ENCODE measurements at places on chromosomes 3 and 15.

- DNase-seq = no peak
Measured at GRCh38 chr15:48481802-48482201, 150.6 kb downstream of the DUT start.

- no peak for DNase-seq
Measured at GRCh38 chr3:61819861-61820260, 258.5 kb downstream of the PTPRG start.

DNA sequence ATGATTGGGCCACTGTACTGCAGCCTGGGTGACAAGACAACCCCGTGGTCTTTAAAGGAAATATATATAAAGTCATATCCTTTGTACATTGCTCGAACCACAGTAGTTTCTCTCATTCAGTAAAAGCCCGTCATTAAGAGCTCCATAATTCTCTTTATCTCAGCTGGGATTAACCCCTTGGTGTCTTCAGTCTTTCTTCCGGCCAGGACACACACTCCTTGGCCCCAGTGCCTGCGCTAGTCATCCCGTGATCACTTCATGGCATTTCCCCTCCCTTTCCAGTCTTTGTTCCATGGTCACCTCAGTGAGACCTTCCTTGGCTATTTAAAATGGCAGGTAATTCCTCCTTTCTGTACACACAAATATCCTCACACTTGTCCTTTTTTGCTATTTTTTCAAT, 3.3 kb downstream of the RPL35A start:
- no peak for DNase-seq

DNA sequence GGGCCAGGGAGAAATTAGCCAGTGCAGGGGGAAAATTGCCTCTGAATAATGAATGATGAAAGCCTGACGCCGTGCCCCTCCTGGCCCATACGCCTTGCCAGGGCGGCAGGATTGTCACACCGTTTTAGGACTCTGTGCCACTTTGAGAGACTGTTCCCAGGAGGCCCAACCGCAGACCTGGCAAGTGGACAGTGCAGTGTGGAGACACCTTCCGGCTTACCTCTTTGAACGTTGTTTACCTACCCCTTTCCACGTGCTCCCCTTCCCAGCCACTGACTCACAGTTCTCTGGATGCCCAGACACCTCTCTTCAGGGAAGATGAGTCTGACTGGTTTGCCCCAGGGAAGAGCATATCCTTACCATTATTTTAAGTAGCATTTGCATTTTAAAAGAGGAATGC, 84.0 kb upstream of the PXYLP1 start:
- DNase-seq = no peak

DNA sequence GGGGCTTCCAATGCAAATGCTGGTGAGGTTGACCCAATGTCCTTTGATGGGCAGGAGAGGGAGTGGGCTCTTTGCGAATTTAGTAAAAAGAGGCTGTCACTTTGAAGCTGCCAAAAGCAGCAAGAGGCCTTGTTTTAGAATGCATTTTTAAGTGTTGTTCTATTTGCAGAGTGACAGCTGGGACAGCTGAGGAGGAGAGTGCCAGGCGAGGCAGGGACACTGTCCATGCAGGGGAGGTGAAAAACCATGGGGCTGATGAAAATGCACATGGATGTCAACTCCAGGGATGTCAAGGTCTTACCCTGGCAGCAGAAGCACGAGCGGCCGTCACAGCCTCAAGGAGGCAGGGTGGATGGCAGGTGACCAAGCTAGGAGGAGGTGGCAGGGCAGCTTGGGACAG, 279.8 kb downstream of the ADAMTS17 start:
- DNase-seq = no peak

DNA sequence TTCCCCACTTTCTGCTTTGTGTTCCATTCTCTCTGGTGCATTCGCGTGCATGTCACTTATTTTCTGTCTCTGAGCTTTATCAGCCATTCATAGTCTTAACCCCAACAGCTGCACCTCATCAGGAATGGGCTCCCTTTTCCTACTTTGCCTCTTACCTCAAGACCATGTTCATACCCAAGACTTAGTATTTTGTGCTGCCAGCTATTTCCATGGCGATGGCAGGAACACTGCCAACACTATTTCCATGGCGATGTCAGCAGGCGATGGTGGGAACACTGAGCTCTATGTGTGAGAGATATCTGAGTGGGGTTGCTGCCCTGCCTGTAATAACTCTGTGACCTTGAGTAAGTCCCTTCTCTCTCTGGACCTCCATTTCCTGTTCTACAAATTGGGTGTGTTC, 5.5 kb downstream of the ZNF35 start:
- DNase-seq = no peak

DNA sequence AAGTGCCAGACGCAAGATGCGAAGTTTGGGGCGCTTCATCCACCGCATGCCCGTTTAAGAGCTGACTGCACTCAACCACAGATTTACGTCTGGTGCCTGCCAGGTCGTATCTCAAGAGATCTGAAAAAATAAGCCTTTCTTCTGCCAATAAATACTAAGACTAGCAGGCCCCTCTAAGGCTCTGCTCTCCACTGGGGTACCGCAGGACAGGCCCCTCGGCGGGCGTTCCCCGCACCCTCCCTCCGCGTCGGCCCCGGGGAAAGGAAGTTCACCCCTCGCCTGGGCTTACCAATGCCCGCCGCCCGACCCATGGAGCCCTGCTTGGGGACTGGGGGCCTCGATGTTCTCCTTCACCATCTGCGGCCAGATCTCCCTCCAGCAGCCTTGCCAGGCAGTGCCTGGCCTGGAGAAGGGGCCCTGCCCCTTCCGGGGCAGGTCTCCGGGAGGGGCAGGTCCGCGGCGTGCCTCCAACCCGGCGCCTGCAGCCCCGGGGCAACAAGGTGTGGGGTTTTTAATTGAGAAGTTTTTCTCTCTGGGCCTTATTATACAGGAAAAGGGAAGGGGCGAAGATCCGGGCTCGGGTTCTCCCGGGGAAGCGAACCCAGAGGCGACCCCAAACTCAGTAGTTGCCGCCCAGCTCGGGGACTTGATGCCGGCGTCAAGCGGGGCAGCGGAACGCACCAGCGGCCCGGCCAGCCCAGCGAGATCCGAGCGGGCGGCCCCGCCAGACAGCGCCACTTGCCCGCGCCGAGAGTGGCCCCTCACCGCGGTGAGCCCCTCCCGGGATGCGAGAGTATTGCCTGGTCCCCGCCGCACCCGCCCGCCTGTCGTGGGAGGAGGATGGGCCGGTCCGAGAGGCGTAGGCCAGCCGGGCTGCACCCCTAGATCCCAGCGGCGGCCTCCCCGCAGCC, 735 bp downstream of the GOLGA8B start:
- DNase-seq = no peak

DNA sequence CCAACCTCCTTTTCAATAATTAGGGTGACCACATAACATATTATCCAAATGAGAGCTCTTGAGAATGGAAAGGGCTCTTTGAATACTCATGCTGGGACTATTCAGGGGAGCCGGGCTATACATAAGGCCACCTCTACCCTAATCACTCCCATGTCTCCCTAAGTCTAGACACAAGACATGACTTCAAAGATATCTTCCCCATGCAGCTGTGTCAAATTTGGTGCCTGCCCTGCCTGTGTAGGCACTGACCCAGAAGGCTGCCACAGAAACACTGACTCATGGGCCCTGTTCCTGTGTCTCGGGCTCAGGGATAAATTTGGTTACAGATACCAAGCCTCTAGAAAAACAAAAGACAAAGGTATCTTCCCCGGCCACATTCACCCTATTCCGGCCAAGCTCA, 70.3 kb downstream of the MYLK start:
- no peak for DNase-seq

GRCh38 chr3:48575366-48575765, 11.8 kb upstream of the UCN2 start:
- no peak for DNase-seq

- DNase-seq = no peak
Measured at GRCh38 chr15:54289590-54290136, 311.4 kb downstream of the UNC13C start.

GRCh38 chr3:94440767-94441493, 378.1 kb downstream of the NSUN3 start:
- no peak for DNase-seq

DNA sequence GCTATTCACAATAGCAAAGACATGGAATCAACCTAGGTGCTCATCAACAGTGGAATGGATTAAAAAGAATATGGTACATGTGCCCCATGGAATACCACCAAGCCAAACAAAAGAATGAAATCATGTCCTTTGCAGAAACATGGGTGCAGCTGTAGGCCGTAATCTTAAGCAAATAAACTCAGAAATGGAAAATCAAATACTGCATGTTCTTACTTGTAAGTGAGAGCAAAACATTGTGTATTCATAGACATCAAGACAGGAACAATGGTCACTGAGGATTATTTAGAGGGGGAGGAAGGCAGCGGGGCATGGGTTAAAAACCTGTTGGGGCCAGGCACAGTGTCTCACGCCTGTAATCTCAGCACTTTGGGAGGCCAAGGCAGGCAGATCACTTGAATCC, 304.7 kb upstream of the ROBO2 start:
- no peak for DNase-seq

GRCh38 chr15:70098461-70099166, 897 bp upstream of the TLE3 start:
- peak; percentile 16 for DNase-seq

DNA sequence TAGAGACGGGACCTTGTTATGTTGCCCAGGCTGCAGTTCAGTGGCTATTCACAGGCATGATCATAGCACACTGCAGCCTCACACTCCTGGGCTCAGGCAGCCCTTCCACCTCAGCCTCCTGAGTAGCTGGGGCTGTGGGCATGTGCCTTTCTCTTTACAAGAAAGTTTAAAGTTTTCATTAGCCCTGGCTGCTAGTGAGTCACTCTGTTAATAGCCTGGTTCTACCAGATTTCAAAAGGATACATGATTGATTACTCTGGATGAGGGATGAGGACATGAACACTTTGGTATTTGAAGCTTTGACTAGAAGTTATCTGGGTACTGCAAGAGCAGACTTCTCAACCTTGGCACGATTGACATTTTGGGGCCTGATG, 95.1 kb downstream of the DHX36 start:
- no peak for DNase-seq

- no peak for DNase-seq
Measured at GRCh38 chr3:184460276-184460675, 80.4 kb downstream of the CHRD start.

DNA sequence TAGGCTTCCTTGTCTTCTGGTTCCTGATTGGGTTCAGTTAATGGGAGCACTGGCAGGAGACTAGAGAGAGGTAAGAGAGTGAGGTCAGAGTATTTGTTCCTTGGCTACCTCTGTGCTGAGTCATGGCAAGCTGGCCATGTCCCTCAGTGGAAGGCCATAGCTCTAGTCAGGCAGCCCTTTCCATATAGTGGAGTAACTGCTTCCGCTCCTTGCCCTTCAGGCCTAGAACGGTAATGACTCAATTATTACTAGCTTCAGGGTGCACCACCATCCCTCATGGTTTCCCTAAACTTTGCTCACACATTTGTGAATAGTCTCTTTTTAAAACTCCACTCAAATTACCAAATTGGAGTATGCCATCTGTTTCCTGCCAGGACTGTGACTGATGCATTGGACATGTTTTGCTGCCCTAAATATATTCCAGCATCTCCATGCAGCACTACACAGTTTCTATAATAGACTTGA, 10.5 kb upstream of the ANO10 start:
- no peak for DNase-seq

GRCh38 chr15:41331281-41331680, 1.1 kb downstream of the OIP5 start:
- DNase-seq = no peak

DNA sequence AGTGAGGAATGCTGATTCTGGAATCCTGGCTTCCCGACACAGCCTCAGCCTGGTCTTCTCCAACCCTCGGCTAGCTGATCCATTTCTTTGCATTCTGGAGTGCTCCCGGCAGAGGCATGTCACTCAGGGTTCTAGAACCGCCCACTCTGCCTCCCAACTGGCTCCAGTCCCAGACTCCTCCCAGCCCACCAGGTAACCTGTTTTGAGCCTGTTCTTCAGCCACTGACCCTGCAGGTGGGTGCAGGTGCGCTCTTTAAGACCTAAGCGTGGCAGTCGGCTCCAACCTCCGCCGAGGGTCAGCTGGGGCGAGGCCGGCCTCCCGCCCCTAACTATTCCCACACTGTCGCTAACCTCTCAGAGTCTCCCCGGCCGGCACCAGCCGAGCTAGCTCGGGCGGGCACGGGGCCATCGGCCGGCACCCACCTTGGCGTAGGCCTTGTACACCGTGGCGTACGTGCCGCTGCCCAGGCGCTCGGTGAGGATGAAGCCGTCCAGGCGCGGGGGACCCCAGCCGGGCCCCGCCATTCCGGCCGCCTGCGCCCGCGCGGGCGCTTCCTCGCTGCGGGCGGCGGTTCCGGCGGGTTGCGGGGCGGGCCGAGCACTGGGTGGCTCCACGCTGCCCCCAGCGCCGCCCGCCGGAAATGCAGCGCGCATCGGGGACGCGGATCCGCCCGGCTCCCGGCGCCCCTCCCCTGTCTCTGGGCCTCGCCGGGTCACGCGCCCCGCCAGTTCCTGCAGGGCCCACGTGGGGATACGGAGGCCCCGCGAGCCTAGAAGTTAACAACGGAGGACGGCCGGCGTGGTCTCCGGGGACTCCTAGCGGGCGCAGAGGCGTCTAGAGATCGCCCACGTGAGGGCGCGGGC, at the start of gene ULK3:
TSS of gene ULK3 (minus strand) at position 576 of the 864 bp plus-strand sequence. CDS start at position 525, 51 bp downstream.
- peak; percentile 90 for DNase-seq

DNA sequence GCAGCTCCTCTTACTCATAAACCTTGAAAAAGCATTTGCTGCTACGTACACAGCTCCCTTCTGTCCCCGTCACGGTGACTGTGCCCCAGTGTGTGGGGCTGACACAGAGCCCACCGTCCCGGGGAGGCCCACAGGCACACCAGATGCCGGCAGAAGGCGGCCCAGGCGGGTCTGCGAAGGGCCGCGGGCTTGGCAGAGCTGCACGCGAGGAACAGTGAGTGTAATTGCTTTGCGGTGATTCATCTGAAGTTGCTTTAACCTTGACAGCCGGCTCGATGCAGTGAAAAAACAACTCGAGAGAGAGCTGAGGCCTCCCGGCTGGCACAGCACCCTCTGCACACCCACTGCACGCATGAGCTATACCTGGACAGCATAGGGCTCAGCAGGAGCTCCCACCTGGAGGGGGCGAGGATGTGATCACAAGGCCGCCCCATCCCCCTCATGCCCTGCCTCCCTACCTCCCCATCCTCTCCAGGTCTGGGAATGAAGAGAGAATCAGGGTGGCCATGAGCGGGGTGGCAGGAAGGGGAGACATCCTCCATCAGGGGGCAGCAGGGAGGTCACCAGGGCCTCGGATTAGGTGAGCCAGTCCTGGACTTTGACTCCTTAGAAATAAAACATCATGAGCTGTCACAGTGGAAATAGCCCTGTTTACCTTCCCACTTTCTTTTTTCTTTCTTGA, 172.7 kb downstream of the MEGF11 start:
- DNase-seq = no peak

GRCh38 chr15:58065445-58066041, at the start of gene ALDH1A2:
Gene ALDH1A2 (minus strand): TSS chr15:58065711. CDS start chr15:58065650, 61 bp downstream.
- DNase-seq = peak; percentile 0

- DNase-seq = no peak
Measured at GRCh38 chr3:192302721-192303120, 424.6 kb downstream of the FGF12 start.

DNA sequence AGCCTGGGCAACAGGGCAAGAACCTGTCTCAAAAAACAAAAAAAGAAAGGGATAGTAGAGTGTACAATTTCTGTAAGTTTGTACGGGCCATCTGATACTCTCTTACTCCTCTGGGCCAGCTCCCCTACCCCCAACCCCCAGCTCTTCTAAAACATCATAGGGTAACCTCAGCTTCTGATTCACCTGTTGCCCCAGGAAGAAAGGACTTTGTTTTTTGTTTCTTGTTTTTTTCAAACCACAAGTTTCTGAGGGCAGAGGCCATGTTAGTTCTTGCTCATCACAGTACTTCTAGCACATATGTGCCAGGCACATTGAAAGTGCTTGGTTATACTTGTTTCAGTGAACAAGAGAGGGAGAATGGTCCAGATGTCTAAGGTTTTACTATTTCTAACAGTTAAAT, 20.2 kb downstream of the ATOSA start:
- peak; percentile 25 for DNase-seq
